NCI-H1930 (cell line): ENCODE measurements at places on chromosomes 16 and 17.

GRCh38 chr16:22813948-22814710 is at the start of gene HS3ST2:
TSS of gene HS3ST2 (plus strand) at chr16:22814162. CDS start at chr16:22814611, 449 bp downstream.
- peak; percentile 59 for DNase-seq

GRCh38 chr17:5621729-5622128 is 37.4 kb upstream of the NLRP1 start:
- DNase-seq: no peak

DNA sequence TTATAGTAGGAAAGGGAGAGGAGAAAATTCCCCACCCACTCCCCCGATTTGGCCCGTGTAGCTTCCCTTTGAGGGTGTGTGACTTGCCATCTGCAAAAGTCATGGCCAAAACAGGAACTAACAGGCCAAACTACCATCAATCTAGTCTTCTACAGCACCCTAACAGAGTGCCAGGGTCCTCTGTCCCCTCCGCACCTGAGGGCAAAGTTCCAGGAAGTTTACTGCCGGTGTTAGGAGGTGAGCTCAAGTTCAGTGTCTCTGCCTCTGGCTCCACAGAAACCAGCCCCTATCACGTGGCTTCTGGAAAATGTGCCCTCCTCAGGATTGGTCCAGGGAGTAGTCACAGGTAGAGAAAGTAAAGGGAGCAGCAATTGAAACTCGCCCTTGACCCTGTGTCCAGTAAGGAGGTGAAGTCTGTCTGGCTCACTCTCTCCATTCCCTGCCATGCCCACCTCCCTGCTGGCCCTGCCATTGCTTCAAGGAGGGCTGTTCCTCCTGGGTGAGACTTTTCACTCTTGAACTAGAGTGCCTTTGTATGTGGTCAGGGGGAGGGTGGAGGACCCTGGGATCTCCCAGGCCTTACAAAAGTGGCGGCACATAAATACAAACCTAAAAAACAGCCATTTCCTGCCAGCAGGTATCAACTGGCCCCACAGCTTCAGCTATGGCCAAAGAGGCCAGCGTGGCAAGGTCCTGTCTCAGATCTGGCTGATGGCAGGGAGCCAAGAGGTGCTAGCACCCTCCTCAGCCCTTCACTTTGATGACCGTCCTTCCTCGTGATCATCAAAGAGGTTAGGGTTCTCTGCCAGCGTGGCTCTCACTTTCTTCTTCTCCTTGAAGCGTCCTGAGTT is 5.3 kb downstream of the PRR15L start:
- no peak for DNase-seq

DNA sequence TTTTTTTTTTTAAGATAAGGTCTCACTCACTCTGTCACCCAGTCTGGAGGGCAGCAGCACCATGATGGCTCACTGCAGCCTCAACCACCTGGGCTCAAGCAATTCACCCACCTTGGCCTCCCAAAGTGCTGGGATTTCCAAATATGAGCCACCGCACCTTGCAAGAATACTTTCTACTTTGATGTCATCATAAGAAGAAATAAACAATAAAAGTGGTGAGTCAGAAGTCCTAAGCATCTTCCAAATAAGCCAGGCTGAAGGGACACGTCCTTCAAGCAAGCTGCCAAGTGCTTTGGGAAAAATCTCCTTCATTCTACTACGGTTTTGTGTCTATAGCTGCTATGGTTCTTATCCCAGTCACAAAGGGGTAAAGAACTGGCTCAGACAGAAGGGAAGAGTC is 20.3 kb downstream of the HASPIN start:
- DNase-seq: no peak

DNA sequence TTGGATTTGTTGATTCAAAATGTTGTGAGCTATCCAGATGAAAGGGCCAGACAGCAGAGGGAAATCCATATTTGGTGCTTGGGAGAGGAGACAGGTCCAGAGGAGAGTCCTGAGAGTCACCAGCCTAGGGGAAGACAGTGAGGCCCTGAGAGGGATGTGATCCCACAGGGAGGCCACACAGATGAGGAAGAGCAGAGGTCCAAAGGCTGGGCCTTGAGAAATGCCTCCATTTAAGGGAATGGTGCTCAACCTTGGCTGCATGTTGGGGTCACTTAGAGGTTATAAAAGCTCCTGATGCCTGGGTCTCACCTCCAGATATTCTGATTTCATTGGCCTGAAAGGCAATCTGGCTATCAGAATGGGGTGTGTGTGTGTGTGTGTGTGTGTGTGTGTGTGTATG is 194.9 kb downstream of the UTP18 start:
- no peak for DNase-seq

DNA sequence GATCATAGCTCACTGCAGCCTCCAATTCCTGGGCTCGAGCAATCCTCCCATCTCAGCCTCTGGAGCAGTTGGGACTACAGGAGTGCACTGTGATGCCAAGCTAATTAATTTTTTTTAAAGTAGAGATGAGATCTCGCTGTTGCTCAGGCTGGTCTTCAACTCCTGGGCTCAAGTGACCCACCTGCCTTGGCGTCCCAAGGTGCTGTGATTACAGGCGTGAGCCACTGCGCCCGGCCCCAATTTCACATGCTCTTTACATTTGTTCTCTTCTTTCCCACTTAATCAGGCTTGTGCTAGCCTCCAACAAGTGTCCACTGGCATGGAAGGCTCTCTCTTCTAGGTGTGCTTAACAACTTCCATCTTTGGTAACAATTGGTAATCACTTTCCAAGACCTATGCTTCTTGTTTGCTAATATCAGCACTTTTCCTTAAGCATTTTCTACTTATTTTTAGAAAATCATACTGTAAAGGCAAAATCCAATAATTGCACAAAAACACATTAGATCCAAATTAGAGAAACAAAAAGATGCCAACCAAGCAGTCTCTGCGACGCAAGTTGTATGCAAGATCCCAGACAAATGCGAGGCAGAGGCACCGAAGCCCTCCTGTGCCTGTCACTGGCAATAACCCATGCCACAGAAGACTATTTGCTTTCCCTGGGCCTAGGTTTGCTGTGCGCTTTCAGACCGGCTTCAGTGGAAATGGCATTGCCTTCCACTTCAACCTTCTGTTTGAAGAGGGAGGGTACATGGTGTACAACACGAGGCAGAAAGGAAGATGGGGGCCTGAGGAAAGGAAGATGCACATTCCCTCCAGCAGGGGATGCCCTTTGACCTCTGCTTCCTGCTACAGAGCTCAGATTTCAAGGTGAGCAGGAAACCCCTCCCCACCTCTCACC is 52.6 kb downstream of the NOS2 start:
- DNase-seq: no peak

- no peak for DNase-seq
These were observed 139.0 kb downstream of the STX8 start for GRCh38 chr17:9436630-9437029.
